ENCODE measurements at places on chromosomes 1 and 21. TPM values are rescaled to one million over a fixed set of nuclear protein-coding genes. Genes with fewer than 3 reads are reported as not detected.
A peak's percentile ranks its signal among the peaks of the same experiment; 100 is the strongest.

- peak; percentile 78 for DNase-seq
These were observed 9.0 kb upstream of the GPR153 start for GRCh38 chr1:6269720-6270400.

- DNase-seq: no peak
These were observed 433.0 kb downstream of the PTPRU start for GRCh38 chr1:29669158-29669871.

DNA sequence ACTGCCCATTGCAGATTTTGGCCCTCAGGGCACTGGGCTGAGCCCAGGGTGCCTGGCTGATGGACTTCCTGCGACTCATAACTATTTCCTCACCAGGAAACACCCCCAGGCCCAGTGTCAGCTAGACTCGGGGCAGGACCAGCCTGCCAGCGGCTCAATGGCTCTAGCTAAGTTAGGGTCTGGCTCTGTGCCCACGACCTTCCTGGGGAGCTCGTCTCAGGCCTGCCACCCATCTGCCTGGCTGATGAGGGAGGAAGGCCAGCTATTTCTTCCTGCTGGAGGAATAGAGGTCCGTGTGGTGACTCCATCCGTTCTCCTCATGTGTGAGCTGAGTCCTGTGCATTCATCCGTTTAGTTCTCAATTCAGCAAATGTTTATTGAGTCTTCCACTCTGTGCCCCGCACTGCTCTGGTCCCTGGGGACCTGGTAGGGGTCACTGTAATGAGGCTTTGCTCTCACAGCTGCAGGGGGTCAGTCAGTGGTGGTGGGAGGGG is 44.5 kb downstream of the KIRREL1 start:
- no peak for DNase-seq

DNA sequence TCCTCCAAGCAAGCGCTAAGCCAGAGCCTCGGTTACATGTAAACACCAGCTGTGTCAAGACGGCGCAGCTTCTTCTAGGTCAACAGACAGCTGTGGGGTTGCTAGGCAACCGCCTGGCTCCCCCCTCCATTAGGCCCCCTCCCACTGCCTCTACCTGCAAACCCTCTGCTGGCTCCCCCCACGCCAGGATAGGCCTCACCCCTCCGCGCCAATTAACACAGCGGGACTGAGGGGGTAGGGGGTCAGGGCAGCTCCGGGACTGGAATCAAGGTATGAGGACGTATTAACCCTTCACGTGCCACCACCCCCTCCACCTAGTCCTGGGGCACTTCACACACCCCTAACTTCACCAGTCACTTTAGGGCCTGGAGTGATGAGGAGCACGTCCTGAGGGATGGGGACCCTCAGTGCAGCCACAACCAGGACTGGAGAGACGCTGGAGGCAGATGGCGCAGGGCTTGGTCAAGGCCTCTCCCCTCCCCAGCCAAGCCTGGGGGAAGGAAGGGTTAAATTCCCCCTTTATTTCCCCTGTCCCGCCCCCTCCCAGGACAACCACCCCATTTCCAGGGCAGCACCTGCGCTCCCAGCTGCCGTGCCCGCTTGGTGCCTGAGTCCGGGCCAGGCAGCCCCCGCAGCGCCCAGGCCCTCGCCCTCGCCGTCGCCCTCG is 37.4 kb upstream of the WASF2 start:
- peak; percentile 98 for DNase-seq

DNA sequence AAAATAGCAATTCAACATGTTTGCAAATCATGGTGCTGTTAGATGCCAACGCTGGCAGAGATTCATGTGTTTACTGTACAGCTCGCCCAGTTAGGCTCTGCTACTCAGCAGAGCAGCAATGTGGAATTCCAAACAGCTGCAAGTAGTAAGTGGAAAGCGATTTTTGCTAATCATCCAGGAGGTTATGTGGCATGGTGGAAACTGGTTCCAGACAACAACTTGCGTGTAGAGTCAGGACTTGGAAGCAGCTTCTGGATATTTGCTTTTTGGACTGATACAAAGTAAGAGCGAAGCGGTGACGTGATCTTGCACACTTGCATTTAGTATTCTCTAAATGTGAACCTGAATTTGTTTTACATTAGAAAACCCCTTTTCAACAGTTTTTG is 27.1 kb upstream of the HHAT start:
- DNase-seq: peak; percentile 88

- no peak for DNase-seq
These were observed 219.5 kb downstream of the ZP4 start for GRCh38 chr1:237671262-237671661.

DNA sequence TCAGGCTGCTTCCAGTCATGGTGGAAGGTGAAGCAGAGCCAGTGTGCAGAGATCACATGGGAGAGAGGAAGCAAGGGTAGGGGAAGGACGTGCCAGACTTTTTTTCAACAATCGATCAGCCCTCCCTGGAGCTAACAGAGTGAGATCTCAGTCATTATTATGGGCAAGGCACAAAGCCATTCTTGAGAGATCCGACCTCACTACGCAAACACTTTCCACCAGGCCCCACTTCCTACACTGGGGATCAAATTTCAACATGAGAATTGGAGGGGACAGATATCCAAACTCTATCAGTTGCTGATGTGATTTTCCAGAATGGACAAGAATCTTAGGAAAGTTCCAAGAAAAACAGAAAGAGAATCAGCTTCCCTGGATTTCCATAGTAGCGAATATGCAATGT is 60.5 kb downstream of the BACE2 start:
- no peak for DNase-seq

DNA sequence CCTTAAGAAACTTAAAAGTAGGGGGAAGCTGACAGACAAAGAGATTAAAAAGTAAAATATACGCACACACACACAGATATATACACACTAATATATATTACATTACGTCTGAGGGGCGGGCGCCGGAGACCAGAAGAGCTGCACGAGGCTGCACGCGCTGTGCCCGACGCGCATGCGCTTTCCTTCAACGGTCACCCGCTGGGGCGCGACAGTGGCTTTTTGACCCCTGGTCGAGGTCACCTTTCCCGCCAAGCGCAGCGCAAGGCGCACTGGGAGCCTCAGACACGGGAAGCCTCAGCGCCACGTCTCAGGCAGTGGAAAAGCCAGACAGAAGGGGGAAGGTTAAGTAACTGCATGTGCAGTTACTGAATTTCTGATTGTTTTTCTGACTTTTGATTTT is at the start of gene HORMAD1:
HORMAD1 (minus strand) TSS at position 193 of the 400 bp plus-strand sequence. CDS start 1,390 bp downstream, outside the sequence.
- DNase-seq: no peak

- DNase-seq: no peak
These were observed 39.7 kb upstream of the EXO1 start for GRCh38 chr1:241808265-241808664.

DNA sequence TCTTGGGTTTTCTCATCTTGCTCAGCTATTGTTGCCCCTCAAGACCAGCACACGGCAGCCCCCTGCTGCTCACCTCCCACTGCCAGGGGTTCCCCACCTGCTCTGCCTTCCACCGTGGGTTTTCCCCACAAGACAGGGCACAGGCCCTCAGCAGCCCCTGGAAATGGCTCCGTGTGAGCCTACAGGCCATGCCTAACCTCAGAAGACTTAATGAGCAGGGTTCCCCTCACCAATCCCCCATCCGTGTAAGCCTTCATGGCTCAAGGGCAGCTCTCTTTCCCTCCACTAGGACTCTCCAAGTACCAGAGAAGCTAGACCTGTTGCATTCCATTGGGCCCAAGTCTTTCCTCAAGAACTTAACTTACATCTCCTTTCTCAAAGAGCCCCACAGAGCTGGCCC is 18.4 kb upstream of the RCAN3 start:
- DNase-seq: no peak

DNA sequence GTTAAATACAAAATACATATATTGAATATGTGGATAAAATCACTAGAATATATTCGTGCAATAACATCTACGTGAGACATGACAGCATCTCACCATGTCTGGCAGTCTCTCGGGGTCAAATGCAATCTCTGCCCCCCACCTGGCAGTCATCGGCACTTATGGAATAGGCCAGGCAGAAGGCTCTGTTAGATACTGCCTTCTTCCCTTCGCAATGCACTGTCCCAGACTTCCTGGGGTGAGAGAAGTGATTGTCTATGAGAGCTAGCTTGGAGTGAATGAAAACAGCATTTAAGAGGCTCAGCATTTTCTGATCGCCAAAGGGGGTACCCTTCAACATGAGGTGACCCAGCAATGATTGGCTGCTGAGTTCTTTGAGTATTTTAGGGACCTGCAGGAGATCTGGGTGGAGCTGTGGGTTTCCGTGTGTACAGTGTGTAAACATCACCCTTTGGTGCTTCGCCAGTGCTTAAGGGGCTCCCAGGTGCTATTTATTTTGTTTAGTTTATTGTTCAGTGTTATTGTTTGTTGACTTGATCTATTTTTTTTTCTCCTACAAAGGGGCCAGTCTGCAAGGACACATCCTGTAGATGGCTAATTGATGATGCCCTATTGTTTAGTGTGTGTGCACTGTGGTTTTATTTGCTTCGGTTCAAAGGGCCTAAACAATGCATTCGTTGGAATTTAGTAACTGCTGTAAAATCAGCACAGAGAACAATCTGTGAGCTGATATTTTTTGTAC is 10.2 kb downstream of the ERG start:
- DNase-seq: no peak

- no peak for DNase-seq
These were observed 69.2 kb upstream of the GJA8 start for GRCh38 chr1:147833231-147833860.

- no peak for DNase-seq
These were observed 163.0 kb upstream of the GORAB start for GRCh38 chr1:170369000-170369399.

DNA sequence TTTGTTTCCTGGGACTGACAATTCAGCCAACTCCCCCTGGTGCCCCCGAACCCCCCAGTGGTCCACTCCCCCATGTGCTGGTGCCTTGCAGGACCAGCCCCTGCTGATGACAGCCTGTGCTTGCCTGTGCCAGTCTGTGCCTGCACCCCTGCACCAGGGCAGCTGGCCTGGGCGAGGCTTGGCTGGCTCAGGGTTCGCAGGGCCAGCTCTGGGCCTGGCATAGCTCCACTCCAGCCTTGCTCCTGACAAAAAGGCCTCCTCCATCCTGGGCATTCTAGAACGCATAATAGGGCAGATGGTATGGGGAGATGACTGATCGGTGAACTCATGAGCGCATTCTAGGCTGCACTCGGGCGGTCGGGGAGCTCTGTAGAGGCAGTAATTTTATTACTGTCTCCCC is 5.4 kb downstream of the CNTN2 start:
- no peak for DNase-seq

GRCh38 chr1:119909890-119910596 is 13.7 kb upstream of the ADAM30 start:
- no peak for DNase-seq

- no peak for DNase-seq
These were observed 143.6 kb downstream of the SPATA46 start for GRCh38 chr1:162233066-162233465.

- no peak for DNase-seq
These were observed 28.4 kb upstream of the FHAD1 start for GRCh38 chr1:15218287-15219279.

DNA sequence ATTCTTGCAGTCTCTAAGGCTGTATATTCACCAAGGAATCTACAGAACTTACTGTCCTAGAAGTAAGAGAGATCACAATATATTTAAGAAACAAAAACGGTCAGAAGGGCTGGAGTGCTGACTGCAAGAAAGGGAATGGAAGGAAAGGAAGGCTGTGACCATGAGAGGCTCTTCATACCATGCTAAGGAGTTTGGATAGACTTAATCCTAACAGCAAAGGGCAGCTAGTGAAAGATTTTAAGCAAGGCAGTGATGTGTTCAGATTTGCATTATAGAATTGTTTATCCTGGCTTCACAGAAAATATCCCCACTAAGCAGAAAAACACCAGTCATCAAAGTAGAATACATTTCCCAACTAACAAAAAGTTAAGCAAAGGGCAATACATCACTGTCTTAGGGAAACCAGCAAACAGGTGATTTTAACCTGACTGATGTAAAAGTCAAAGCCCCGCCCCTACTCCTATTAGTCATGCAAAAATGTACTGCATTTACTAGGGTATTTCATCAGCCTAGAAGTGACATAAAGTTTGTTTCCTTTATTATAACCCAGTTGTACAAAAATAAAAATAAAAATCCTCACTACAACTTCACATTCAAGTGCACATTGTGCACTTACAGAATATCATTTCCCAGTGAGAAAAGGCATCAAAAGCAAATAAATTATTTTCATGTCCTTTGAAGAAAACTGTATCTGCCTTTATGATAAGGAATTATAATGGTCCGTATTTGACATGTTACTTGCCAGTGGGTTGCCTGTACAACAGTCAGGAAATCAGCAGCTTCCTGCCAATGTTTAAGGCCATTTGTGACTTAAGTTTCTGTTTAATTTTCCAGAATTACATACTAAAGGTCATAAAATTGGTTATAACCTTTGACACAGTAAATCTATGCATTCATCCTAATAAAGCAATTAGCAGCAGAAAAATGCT is 17.2 kb downstream of the JAK1 start:
- no peak for DNase-seq

CD53 gene
- 7.0 TPM for polyA plus RNA-seq

CELA2B gene
- 3.9 TPM for polyA plus RNA-seq

PRKAB2 gene
- 30.7 TPM for polyA plus RNA-seq

IFNLR1 gene
- 0.13 TPM for polyA plus RNA-seq

SPRR2F gene
- polyA plus RNA-seq: not detected

TEX38 gene
- polyA plus RNA-seq: not detected
